ENCODE measurements at places on chromosomes 13 and 19.

DNA sequence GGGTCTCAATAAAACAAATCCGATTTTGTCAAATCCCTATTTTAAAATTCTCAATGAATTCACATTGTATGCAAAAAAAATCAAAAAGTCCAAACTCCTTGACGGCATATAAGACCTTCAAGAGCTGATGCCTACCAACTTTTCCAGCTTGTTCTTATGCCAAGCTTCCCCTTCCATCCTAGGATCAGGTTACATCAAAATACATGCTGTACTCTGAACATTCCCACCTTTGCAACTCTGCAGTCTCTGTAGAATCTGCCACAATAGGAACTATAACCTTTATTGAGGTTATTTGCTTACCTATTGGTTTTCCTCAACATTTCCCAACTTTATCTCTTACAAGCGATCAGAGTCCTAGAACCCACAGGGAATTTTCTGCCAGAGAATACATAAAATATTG is 7.9 kb downstream of the KBTBD7 start:
- DNase-seq: no peak

DNA sequence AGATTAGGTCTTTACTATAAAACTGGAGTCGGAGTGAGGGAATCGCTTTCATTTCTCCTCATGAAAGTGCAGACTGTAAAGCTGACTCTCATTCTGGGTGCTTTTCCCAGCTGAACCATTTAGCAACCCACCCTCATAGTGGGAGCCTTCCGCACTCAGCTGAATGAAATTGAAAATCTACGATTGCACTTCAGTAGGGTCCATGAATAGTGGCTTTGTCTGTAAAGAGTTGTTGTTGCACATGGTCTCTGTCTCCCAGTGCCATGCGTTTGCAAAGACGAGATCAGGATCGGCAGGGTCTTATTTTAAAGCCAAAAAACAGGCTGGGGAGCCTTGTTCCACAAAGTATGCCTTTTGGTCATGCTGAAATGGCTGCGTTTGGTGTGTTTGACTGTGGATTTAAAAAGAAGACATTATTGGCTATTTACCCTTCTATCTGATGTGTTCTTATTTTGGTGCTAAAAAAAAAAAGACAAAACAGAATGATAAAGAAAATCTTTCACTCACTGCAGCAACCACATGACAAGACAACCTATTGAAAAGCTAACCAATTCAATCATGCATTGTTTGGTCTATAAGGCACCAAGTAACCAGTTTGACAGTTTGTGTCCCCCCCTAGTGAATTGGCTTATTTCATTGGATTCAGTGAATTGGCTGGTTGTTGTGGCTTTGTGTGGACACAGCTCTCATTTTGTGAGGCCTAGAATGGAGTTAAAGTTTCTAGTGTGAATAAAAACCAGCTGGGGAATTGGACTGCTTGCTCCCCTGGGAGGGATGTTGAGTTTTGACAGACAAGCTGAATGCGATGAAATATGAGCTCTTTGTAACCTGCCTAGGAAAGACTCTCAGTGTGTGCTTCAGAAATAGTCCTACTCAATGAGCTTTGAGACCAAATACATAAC is 65.6 kb downstream of the ARHGAP35 start:
- no peak for DNase-seq

- DNase-seq: peak; percentile 15
Observed at GRCh38 chr13:24233351-24233901, 72.9 kb downstream of the SPATA13 start.

- no peak for DNase-seq
Observed at GRCh38 chr13:74732736-74733385, 598.7 kb upstream of the KLF12 start.

DNA sequence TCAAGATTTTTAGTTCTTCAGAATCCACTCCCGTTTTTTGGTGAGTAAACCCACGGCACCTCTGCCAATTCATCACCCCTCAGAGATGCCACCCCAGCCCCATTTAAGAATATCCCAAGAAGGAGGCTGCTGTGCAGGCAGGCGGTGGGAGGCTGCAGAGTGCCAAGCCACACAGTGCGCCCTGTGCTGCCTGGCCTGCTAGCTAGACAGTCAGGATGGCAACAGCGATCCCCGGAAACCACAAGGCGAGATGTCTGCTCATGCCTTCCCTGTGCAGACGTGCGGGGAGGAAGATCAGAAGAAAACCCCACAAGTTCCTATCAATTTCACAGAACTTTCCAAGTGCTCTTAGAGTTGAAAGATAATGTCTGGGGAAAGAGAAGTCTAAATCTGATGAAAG is 64.8 kb upstream of the GPR183 start:
- DNase-seq: no peak

Data from non-pigmented ciliary epithelial cell (primary cell).